Stimulated activated naive CD8-positive, alpha-beta T cell treated with anti-CD3 and anti-CD28 coated beads, Interleukin-15, amount 100 ng/mL, for 72 hours (primary cell): ENCODE measurements at places on chromosomes 3 and 15.
A peak's percentile ranks its signal among the peaks of the same experiment; 100 is the strongest.

DNA sequence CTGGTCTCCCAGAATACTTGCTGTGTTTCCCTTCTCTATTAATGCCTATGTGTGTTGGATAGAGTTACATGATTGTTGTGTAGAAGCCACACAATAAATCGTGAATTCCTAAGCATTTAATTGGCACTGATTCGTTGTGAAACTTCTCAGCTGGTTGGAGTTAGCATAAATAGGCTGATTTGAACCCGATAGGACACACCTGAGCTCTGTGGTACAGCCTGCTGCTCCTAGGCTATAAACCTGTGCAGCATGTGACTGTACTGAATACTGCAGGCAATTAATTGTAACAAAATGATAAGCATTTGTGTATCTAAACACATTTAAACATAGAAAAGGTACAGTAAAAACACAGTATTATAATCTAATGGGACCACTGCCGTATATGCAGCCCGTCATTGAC is 4.9 kb downstream of the ACAD11 start:
- DNase-seq = no peak

GRCh38 chr15:95365511-95366107 is 964.9 kb upstream of the NR2F2 start:
- no peak for DNase-seq

DNA sequence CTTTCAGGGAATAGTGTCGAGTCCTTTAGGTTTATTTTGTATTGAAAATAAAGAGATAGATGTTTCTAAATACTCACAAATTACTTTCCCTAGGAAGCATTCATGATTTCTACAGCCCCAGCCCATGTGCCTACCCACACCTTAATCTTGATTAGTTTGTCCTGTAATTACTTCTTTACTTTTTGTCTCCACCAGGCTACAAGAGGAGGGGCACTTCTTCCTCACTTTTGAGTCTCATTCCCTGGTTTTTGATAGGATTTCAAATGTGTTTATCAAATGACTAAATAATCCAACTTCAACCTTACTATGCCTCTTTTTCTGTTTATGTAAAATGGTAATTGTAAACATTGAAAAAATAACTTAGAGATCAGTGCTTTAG is 1.8 kb downstream of the PXK start:
- no peak for DNase-seq

DNA sequence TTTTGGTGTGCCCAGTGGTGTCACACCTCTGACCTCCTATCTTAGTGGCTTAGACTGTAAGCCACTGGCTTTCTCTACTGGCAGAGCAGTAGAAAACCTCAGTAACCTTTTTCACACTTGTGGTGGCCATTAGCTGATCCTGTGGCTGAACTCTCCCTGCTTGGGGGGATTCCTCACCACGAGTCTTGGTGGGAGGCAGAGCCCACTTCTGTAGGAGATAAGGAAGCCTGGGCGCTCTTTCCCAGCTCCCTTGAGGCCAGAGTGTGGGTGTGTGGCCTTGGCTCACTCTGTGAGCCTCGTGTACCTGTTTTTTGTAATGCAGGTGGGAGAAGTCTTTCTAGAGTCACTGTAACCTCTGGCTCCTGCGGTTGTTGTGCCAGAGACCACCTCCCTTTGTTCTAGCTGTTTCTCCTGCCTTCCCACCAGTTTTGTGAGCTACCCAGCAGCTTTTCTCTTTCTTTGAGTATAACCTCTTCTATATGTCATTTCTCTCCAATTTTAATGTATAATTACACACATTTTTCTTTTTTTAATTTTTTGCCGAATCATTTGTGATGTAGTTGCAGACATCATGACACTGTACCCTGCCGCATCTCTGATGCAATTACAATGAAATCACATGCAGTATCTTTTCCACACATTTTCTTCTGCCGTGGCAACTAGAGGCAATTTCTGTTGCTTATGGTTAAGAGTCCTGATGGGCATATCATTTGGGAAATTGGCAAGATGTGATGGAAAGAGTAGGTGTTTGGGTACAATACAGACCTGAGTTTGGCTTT is 13.8 kb downstream of the XCR1 start:
- no peak for DNase-seq

GRCh38 chr3:197496746-197497125 is 59.0 kb downstream of the BDH1 start:
- DNase-seq = no peak

- no peak for DNase-seq
These were observed 39.2 kb downstream of the RFT1 start for GRCh38 chr3:53091011-53091410.

- no peak for DNase-seq
These were observed 390.4 kb downstream of the ZBTB20 start for GRCh38 chr3:114756506-114757279.

- no peak for DNase-seq
These were observed 25.4 kb downstream of the SYNM start for GRCh38 chr15:99130314-99130713.

- no peak for DNase-seq
These were observed 350.6 kb downstream of the NLGN1 start for GRCh38 chr3:173748105-173748504.

- peak; percentile 28 for DNase-seq
These were observed 73.6 kb downstream of the EEFSEC start for GRCh38 chr3:128226795-128227395.

DNA sequence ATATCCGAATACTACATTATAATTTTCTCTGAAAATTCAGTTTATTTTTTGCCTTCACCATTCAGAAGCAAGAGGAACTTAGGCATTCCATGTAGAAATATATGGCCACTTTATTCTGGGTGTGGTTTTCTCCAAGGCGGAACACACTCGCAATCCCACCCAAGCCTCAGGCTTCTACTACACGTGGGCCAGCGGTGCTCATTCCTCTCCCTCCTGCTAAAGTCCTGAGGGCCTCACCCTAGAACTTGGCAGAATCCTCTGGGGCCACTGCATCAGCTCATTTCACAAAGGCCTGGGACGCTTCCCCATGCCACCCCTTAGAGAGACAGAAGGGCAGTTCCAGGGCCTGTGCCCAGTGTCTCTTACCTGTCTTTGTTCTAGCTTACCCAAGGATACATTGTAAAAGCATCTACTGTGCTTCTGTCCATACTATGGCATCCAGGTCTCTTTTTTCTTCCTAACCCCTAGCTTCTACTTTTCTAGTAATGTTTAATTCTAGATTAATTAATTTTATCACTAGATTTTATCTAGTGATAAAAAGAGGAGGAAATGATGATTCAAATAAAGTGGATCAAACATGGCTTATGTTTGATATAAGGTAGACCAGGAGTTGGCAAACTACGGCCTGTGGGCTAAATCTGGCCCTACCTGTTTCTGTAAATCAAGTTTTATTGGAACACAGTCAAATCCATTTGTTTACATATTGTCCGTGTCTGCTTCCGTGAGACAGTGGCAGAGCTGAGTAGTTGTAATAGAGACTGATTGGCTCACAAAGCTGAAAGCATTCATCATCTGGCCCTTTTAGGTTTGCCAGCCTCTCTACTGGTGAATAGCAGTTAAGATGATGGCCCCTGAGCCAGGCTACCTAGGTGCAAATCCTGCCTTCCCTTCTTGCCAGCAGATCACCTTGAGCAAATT is 29.8 kb downstream of the LARS2 start:
- DNase-seq = no peak

DNA sequence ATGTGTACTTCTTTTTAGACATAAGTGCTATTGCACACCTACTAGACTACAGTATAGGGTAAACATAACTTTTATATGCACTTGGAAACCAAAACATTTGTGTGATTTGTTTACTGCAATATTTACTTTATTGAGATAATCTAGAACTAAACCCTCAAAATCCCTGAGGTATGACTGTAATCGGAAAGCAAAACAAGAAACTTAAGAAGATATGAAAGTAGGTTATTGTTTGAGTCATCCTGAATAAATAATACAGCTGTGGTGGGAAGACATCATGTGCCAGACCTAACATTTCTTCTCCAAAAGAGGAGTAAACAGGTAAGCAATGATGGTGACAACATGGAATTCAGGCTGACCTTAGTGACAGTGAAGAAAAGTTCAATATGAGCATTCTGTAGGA is 765.5 kb downstream of the OTOL1 start:
- no peak for DNase-seq

- no peak for DNase-seq
These were observed 482.6 kb downstream of the PLOD2 start for GRCh38 chr3:145678401-145678800.

DNA sequence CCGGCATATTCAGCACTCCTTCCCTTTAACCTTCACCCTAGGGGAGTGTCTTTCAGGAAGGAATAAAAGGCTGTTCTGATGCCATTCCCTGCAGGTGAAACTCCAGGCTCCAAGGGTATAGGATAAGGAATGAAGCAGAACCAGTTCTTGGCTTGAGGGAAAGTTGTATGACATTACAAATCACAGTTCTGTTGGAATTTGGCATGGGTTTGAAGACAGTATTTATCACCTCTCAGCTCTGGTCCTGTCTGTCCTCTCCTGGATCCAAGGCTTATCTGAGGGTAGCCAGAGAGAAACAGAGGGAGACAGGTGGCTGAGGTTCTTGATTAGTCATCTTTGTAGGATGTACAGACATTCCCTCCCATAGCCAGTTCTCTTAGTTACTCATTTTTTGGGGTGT is 37.1 kb downstream of the RAB11A start:
- DNase-seq = no peak

GRCh38 chr15:19987389-19988048 is 554.1 kb downstream of the GOLGA6L6 start:
- DNase-seq = no peak

DNA sequence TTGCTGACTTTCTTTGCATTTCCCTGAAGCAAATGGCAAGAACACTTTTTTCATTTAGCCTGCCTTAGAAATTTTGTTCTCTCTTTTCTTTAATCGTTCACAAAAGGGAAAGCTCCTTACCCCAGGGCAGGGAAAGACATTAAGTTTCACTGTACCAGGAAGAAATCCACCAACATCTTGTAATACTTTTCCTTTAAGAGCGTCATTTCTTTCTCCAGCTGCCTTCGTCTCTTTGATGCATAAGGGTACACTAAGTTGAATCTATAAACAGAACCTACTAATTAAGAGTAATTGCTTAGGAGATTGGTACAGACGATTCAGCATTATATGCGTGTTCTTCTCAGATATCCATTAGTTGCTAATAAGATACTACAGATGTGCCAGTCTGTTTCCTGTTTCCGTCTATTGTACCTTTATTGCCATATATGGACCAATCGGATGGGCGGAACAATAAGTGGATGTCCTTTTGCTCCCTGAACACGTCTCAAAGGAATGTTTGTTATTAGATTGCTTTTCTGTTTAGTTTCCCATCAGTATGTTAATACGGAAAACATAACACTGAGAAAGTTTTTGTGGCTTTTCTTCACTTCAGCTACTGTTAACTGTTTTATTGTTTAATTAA is 276.7 kb upstream of the RARB start:
- no peak for DNase-seq

DNA sequence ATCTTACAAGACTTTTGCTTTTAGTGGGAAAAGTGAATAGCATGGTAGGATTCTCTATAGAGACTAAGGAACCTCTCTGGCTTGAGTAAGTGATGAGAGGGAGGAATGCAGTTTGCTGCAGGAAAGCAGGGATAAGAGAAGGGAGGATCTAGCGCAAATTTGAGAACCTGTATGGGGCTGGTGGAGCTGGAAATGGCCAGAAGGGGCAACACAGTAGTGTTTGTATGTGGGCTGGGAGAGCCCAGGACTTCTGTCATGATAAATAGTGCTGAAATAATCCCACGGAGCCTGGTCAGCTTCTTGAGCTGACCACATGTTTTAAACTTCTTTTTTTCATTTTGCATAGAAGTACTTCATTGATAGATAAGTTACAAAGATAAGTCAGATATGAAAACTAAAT is 11.2 kb upstream of the SHC4 start:
- DNase-seq = no peak

- no peak for DNase-seq
These were observed 177.5 kb downstream of the EPHA6 start for GRCh38 chr3:96991800-96992365.

DNA sequence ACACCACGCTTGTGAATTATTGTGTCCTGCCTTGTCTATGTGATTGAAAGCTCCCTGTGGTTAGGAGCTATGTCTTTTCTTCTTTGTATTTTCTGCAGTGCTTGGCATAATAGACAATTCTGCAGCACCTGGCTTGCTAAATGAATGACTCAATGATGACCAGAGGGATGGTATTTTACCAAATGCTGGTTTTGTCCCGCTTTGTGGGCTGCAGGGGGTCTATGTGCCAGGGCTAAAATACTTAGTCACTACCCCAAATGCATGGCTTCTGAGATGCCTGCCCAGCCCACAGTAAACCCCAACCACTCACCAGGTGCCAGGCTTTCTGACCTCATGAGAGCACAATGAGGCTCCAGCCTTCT is 50.9 kb downstream of the BOC start:
- DNase-seq = no peak

DNA sequence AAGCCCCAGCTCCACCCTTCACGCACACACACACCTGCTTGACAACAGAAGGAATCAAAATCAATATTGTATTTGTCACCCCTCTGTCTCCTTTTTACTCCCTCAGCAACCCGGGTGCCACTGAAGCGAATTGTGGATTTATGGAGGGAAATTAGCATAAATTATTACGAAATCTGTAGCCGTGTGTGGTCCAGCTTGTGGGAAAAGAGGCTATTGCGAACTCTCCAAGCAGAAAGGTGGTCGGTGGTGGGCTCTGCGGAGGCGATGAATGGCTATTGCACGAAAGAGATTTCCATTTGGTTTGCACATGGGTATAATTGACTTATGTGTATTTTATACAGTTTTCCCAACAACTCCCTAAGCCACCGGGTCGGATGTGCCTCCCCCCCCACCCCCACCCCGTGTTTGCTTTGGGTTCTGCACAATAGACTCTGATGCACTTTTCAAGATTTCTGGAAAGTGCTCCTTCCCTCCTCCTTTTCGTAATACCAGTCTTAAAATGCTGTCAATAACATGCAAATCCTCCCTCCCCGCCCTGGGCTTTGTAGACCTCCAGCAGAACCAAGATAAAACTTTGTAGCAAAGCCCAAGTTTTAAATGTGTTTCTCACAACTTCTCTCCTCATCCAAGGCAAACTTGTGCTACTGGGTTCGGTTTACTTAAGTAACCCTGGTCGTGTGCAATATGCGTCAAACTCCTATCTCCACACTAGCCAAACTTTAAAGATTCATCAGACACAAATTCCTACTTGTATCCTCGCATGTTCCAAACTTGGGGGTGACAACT is 3.1 kb upstream of the FOXB1 start:
- no peak for DNase-seq

DNA sequence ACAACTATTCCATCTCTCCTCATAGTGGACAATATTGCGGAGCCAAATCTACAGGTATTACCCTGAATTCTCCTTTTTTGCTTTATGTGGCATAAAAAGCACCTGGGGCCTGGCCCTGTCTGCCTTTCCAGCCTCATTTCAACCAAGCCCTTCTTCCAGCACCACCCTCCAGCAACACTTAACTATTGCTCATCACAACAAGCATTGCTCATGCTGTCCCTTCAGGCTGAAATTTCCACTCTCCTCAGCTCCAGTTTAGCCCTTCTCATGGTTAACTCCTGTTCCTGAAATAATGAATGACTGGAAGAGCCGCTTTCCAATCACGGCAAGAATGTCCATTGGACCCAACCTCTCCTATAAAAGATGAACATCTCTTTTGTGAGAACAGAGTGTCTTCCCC is 107.4 kb downstream of the P2RY1 start:
- DNase-seq = no peak

- DNase-seq = no peak
These were observed 5.7 kb upstream of the GNB5 start for GRCh38 chr15:52196891-52197290.

GRCh38 chr15:85878828-85879225 is 84.1 kb upstream of the KLHL25 start:
- DNase-seq = no peak
